AG04449 (cell line): ENCODE measurements at places on chromosomes 13 and 19.

- DNase-seq, result no peak
Measured at GRCh38 chr13:74056801-74057542, 77.2 kb downstream of the KLF12 start.

DNA sequence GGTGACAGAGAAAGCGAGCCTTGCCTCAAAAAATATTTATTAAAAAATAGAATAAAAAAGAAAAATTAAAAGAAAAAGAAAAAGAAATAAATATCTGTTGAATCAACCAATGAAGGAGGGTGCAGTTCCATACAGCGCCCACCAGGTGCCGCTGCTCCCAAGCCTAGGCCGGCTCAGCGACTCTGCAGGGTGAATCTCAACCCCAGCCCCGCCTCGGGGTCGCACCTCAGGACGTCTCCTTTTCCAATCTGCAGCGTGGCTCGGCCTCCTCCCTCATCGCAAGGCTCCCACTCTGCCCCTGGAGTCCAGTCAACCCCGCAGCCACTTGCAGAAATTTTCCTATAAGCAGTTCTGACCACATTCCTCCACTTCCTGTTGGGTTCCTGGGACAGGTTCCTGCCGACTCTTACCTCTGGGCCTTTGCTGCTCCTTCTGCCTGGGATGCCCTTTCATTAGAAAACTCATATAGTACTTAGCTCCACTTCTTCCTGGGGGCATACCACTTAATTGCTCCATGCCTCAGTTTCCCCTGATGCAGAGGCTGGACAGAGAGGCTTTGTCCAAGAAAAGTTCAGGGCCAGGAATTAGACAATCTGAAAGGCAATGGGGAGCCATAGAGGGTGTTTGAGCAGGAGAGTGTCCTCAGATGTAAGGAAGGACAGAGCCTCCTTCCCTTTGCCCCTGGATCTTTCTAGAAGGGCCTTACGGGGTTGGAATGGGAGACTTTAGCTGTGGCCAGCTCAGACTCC lies 24.3 kb downstream of the NFILZ start:
- DNase-seq, result no peak

GRCh38 chr13:98947925-98948324 lies 29.9 kb downstream of the DOCK9 start:
- DNase-seq, result no peak

DNA sequence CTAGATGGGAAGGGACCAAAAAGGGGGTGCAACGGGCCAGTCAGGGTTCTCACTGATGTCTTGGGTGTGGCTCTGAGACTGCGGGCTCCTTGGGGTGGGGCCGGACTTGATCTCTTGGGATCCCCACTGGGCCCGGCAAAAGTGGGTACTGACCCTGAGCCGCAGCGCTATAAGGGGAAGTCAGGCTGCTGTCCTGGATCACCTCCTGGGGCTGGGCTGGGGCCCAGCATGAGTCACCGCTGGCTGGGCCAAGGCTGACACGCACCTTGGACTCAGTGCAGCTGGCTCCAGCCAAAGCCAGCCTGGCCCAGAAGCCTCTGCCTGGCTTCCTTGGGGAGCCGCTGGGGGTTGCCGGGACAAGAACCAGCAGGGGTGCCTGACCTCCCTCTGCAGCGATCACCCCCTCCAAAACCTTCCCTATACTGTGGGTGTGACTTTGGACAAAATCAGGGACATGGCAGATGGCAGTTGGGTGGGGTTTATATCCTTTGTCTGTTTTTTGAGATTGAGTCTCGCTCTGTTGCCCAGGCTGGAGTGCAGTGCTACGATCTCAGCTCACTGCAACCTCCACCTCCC lies 617 bp upstream of the IQCN start:
- no peak for DNase-seq

- no peak for DNase-seq
Measured at GRCh38 chr19:53912653-53913052, 3.6 kb downstream of the CACNG7 start.

GRCh38 chr13:90197722-90198121 lies 1149.8 kb upstream of the MIR17HG start:
- DNase-seq, result no peak

GRCh38 chr13:74316547-74316946 lies 182.3 kb upstream of the KLF12 start:
- no peak for DNase-seq

DNA sequence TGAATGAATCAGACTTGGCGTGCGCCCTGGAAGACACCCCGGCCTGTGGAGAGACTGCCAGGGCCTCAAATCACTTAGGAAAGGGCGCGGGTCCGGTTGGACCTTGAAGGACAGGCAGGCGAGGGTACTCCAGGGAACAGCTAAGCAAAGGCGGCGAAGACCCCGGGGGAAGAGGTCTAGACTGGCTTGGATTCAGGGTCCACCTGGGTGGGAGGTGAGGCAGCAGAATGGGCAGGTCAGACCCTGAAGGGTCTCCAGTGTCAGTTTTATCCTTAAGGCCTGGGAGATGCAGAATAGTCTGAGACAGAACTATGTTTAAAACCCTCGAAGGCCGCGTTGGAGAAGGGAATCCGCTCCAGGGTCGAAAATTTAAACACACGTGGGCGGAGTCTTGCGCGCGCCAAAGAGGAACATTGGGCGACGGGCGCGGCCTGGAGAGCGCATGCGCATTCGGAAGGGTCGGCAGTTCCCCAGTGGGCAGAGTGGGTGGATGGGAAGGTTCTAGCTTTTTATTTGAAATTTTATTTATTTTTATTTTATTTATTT lies 567 bp upstream of the SMG9 start:
- DNase-seq, result no peak
